Activated CD8-positive, alpha-beta memory T cell treated with anti-CD3 and anti-CD28 coated beads for 4 hours (primary cell): ENCODE measurements at places on chromosomes 2 and 18.

DNA sequence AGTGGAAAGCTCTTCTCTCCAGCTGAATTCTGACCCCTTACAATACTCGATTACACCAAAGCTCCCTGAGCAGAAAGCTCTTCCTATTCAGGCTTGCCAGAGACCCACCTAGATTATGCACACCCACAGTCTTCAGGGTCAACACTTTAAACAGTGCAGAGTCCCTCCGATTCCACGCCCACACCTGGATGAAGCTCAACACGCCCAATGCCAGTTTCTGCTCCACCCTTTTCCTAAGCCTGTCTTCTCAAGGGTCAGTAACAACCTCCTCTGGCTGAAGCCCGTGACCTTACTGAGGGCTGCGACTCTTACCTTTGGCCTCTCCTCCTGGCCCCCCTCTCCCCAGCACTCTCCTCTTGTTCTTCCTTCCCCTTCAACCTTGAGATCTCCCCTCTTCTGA, 492.0 kb upstream of the SALL3 start:
- no peak for DNase-seq

DNA sequence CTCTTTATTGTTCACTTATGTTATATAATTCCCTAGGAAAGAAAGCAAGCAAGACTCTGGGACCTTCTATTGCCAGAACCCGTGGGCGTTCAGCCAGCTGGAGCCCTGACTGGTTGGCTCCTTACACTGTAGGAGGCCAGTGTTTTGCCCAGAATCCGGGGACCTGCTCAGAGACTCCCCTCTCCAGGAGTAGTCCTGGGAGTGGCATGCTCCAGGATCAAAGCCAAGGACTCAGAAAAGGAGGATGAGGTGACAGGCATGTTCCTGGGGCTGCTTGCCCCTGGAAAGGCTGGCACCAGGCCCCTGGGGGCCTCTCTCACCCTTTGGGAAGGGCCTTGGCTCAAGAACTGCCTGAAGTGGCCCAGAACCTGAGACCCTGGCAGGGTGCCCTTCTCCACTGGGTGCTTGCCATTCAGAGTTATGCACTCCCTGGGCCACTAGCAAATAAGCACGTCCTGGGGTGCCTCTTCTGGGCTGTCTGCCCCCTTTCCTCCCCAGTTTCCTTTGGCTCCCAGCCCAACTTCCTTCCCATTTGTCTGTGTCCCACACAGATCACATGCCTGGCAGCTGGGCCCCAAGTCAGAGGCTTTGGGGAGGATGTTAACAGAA, 19.6 kb upstream of the KIF3C start:
- DNase-seq = no peak

DNA sequence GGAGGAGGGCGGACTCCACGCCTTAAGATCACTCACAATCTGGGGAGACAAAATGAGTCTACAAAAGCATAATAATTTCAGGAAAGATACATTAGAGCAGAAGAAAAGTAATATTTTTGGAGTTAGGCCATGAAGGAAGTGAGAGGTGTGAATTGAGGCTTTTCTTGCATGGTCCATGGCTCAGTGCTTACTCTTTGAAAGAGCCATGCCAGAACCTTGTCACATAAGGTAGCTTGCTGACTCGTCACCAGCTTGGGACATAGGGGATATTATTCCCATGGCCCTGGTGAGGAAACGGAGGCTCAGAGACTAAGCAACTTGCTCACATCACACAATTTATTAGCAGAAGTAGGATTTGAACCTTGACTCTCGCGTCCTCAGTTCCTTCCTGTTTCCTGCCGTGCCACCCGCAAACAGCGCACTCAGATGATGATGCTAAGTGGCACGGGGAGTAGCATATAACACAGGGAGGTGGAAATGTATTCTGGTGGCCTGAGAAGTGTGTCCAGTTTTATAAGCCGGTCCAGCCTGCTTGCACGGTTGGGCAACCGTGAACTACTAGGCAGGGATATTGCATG, 312.2 kb upstream of the EPAS1 start:
- no peak for DNase-seq

GRCh38 chr2:196330645-196331044, 159.3 kb upstream of the STK17B start:
- DNase-seq = no peak

DNA sequence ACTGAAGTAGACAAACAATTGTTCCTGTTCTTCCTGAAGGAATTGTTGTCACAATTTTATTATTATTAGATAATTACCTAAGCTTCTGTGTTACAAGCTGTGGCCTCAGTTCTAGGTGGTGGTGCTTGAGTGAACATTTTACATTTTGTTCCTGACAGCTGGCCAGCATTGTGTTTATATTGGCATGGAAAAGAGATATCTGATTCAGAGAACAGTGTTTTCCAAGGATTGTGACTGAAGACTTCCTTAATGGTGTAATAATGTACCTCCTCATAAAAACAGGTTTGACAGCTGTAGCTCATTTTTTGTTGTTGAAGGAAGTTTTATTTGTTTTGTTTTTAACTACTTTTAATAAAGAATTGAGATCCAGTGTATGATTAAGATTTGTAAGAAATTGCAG, 95.2 kb downstream of the EPB41L5 start:
- DNase-seq = no peak

DNA sequence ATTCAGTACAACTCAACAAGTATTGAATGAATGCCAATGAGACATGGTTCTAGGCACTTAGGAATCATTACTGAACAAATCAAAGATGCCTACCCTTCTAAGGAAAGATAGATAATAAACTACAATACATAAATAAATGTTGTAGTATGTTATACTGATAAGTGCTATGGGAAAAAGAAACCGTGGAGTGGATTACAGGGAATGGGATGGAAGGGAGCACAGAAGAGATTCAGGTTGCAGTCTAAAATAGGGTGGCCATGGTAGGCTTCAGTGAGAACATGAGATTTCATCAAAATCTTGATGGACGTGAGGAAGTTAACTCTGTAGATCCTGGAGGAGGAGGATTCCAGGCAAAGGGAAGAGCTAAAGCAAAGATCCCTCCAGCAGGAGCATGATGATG, 17.9 kb upstream of the CREB1 start:
- no peak for DNase-seq

GRCh38 chr2:136384531-136385303, 266.8 kb upstream of the CXCR4 start:
- peak; percentile 17 for DNase-seq

GRCh38 chr2:120791243-120791961, 55.7 kb downstream of the GLI2 start:
- DNase-seq = no peak

DNA sequence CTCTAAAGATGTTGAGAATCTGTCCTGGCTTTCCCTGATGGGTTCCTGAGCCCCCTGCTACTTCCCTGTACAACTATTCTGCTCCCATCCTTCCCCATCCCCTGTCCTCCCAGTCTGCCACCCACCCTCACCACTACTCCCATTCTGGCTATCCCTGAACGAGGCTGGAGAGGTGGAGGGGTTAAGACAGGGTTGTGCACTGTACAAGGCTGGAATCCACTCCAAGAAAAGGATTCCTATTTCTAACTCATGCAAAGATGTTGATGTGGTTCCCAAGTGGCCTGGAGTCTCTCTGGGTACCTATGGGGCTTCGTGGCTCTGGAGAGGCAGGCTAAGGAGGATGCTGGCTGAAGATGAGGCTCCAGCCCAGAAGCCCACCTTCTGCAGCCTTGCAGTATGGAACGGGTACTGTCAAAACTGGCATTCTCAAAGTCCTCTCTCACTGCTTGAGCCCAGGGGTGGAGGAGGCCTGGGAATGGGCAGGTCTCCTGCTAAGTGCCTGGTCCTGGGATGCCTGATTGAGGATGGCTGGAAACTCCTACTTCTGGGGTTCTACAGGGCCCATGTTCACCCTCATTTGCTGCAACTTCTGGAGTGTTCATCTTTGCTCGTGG, 1.3 kb upstream of the FEV start:
- no peak for DNase-seq

- no peak for DNase-seq
These were observed 28.4 kb downstream of the NAB1 start for GRCh38 chr2:190677255-190677654.

GRCh38 chr2:19195661-19196060, 162.8 kb downstream of the OSR1 start:
- DNase-seq = no peak

DNA sequence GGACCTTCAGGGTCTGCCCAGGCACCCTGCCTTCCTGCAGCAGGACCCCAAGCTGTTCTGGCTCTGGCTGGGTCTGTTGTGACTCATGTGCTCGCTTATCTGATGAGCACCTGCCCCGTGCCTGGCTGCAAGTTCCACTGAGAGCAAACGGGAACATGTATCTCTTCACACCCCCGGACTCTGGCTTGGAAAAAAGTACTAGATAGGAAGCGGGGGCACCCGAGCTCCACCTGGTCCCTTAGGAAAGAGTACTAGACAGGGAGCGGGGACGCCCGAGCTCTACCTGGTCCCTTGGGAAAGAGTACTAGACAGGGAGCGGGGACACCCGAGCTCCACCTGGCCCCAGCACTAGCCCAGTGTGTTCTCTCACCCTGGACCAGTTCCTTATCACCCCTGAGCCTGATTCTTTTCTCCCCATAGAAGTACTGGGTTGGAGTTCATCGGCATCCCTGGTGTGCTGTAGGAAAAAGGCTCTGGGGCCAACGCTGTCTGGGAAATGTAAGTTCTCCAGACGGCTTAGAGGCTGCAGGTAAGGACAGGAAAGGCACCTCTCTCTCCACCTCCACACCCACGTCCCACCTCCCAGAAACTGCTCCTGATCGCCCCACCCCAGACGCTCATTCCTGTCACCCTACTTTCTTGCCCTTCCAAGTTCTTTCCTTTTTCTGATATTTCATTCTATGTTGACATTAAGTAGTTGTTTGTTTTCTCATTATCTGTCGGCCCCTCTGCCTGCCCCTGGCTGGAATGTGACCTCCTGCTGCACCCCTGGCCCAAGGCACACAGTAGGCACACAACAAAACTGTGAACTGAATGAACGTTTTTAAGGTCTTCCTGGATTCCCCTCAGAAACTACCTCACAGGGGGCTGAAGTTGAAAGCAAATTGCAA, 40.2 kb downstream of the HDAC4 start:
- DNase-seq = no peak

GRCh38 chr2:99787769-99788382, 298.1 kb upstream of the REV1 start:
- DNase-seq = no peak

GRCh38 chr2:180523621-180524340, 456.6 kb upstream of the UBE2E3 start:
- DNase-seq = no peak

GRCh38 chr2:82283075-82283474, 1978.5 kb upstream of the LRRTM1 start:
- DNase-seq = no peak

DNA sequence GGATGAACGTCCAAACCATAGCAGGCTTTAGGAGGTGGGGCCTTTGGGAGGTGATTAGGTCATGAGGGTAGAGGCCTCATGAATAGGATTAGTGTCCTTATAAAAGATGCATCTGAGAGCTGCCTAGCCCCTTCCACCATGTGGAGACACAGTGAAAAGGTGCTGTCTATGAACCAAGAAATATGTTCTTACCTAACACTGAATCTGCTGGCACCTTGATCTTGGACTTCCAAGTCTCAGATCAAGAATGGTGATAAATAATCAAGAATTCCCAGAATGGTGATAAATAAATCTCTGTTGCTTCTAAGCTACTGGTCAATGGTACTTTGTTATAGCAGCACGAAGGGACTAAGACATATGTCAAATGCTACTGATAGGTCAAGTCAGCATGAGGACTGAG, 15.1 kb upstream of the DYTN start:
- no peak for DNase-seq

DNA sequence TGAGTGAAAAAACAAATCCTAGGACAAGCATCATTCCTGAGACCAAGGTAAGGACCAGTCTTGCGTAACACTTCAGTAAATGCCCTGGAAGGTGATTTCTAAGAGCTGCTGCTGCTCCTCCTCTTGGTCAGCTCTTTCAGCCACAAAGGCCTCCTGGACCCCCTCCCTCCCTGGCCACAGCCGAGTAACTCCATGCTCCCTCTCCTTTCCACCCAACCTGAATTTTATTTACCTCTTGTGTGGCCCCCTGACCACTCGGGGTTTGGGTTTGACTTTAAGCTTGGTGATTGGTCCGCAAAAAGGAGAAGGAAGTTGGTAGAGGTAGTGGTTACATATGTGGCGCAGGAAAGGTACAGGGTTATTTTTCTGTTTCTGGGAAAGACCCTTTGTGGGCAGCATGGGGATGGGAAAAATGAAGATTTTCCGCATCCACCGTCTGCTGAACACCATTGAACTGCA, 9.2 kb downstream of the HTRA2 start:
- no peak for DNase-seq

DNA sequence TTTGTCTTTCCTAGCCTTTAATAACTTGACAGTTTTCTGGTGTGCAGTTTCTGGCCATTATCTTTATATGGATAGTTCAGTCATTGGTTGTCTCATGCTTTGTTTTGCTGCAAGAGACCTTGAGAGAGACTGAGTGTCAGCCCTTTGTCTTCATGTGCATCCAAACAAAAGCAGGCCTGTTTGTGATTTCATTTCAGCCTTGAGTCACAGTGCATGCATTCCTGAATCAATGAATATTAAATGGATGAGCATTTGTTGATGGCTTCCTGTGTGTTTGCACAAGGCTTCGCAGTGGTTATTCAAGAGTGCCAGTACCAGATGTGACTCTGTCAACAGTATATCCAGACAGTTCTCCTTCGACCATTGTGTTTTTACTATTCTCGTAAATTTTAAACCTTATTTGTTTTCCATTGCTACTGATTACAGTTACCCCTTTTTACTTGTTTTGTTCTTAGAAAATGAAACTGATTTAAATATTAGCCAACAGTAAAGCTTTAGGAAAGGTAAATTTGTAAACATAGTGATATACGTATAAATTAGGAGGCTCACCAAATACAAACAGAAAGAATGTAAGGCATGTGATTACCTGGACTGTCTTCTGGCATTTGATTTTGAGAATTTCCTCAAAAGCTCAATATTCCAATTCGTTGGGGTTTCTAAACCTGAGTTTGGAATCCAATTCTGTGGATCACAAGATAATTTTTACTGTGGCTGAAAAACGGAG, 319.8 kb downstream of the CTNNA2 start:
- no peak for DNase-seq

- DNase-seq = no peak
These were observed 48.4 kb downstream of the MTERF4 start for GRCh38 chr2:241053576-241054251.

DNA sequence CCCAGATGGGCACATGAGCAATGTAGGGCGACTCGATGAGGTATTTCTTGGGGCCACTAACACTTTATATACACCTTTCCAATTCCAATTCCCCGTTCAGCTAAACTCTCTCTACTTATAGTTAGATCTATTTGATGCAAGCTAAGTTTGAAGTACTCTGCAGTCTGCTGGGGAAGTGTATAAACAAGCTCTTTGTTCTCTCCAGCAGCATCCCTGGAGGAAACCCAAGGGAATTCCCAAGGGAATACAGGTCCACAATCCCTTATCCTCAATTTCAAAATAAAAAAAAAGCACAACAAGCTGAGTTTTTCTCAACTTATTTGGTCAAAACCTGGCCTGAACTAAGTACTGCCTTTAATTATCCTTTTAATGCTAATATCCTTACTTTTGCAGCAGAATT, 433.3 kb downstream of the NBAS start:
- DNase-seq = no peak
